ENCODE measurements at places on chromosomes 3 and 15. TPM values are rescaled to one million over a fixed set of nuclear protein-coding genes. Genes with fewer than 3 reads are reported as not detected.

DNA sequence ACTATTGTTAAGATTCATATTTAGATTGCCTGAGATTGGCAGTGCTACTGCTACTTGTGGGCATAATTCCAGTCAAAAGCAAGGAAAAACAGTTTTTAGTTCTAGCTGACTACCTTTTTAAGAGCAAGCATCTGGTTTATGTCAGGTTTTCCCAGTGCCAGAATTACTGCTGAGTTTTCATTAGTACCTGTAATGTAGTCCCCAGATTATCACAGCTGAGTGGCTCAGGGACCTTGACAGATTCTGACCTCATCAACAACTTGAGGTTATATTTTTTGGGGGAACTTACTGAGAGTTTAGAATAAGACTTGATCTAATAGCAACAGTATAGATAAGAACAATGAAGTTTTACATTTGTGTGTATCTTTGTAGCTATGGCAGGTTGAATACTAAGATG lies 31.0 kb downstream of the NXPE3 start:
- no peak for DNase-seq

GRCh38 chr3:102979191-102979590 lies 544.4 kb downstream of the ZPLD1 start:
- no peak for DNase-seq

Gene LRRC15
- total RNA-seq, result 0.38 TPM

DNA sequence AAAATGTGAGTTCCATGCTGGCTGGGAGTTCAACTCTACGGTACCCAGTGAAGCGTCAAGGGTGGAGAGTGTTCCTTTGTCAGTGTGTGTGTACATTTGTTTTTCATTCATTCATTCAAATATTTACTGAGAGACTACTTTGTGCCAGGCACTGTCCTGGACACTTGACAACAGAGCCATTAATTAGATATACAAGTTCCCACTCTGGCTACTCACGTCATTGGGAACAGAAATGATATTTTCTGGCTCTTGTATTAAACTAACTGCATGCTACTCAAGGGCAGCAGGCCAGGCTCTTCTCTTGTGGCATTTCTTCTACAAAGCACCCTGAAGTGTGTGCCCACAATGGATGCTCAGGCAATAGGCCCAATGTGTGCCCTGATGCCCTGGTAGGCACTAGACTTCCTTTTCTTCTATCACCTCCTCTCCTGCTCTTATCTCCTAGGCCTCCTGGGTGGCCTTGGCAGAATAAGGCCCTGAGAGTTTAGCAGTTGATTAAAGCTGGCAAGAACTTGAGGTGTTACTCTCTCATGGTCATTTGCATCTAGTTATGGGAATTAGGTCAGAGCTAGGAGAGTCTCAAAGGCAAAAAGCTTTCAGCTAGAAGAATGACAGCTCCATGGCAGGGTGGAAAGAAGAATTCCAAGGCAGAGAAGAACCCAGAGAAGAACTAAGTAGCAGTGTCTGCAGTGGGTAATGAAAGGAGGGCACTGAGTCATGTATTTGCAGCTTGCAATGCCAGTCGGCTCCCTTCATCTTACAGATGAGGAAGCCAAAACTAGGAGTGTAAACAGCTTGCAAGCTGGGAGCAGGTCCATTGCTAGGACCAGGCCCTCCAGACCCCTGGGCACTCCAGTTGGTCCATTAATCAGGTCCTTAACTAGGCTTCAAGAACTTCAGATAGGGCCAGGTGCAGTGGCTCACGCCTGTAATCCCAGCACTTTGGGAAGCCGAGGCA lies 14.0 kb upstream of the SMAD3 start:
- DNase-seq, result peak; percentile 10

- DNase-seq, result no peak
These were observed 202.9 kb upstream of the CTNNB1 start for GRCh38 chr3:40996382-40996781.

DNA sequence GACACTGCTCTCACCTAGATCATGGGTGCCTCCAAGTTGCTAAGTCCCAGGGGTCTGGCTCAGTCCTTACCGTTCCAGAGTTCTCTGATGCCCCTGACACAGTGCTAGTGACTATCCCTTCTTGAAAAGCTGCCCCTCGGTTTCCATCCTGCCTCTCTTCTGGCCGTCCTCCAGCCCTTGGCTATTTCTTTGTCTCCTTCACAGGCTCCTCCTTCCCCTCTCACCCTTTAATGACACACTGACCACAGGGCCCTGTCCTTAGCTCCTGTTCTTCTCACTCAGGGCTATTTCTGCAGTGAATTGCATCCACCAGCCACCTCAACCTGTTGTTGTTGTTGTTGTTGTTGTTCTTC lies 31.1 kb downstream of the SLC28A1 start:
- DNase-seq, result no peak

DNA sequence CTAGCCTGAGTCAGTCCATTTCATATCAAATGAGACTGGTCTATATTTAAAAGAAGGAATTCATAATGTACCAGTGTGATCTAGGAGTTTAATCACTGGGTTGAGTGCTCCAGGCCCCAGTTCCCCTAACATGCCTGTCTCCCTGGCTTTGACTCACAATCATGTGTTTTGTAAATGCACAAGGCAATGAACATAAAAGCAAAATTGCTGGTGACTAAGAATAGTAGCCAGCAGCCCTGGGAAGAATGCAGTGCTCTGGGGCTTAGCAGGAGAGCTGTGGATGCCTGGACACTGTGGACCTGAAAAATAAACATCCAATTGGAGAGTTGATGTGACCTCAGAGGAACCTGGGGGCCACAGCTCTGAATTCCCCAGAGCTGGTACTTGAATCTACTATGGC lies 50.3 kb downstream of the SYNPR start:
- DNase-seq, result no peak

DNA sequence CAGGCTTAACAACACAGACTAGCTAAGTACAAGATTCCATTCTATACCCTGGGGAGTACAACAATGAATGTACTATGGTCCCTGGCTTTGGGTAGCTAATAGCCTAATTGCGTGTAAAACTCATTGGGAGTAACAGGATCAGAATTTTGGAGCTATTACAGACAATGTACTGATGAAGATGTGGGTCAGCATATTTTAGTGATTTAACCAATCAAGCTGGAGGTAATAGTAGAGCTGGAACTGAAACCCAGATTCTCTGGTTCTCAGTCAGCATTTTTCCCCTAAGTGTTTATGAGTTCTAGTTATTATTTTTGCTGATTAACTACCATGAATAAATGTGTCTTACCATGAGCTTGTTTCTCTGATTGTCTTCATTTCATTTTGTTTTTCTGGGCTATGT lies 578.7 kb downstream of the NLGN1 start:
- DNase-seq, result no peak

GRCh38 chr15:101255051-101255395 lies 3.2 kb upstream of the CHSY1 start:
- DNase-seq, result no peak

- DNase-seq, result peak; percentile 87
These were observed 9.0 kb downstream of the UBXN7 start for GRCh38 chr3:196423044-196423781.

GRCh38 chr3:49327485-49327884 lies 12.4 kb downstream of the USP4 start:
- DNase-seq, result no peak

DNA sequence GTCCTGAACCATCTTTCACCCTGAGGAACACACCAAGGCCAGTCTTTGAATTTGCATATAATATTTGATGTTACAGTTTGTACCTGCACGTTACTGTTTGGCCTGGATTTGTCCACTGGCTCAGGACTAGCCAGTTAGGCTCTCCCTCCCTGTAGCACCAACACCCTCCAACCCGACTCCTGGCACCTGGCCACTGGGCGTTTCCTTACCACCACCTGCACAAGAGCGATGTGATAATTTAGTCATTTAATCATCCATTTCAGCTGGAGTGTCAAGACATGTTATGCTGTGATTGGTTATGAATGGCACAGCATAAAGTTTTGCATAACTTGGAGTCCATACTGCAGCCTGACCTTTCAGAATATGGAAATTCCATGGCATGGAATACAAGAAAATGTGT lies 242.4 kb downstream of the KCNMB2 start:
- no peak for DNase-seq

DNA sequence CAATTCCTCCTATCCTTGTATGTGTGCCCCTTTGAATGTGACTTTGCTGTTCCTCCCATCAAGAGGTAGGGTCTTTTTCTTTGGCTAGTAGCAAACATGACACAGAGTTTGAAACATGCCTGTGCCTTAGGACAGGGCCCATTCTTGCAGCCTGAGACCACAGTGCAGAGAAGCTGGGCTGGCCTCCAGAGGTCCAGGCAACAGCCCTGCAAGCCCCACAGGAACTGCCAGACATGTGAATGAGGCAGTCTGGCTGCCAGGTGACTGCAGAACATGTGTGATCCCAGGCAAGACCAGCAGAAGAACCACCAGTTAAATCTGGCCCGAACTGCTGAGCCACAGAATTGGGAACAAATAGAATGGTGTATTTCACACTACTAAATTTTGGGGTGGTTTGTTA lies 1.2 kb upstream of the HGD start:
- no peak for DNase-seq

Gene AHSG
- total RNA-seq, result not detected

DNA sequence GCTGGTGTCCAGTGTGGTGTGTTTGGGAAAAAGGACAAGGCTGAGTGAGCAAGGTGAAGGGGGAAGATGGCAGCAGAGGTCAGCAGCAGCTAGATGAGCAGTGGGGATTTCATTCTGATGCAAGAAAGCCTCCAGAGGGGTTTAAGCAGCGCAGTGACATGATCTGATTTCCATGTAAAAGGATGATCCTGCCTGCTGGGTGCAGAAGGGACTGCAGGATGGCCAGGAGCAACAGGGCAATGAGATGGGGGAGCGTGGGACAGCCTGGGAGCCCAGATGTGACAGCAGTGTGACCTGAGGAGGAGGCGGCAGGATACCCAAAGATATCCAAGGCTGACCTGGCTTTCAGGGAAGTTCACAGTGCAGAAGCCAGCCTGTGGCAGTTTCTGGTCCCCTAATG lies 6.1 kb downstream of the WNT7A start:
- DNase-seq, result no peak

GRCh38 chr3:146968204-146968651 lies 363.1 kb upstream of the PLSCR5 start:
- DNase-seq, result no peak

Gene SLC12A1
- not detected for total RNA-seq

- DNase-seq, result peak; percentile 84
These were observed 297.3 kb upstream of the PROK2 start for GRCh38 chr3:72082186-72082715.

GRCh38 chr15:80906159-80906766 lies 83.4 kb downstream of the MESD start:
- DNase-seq, result no peak

Gene GOLGA8T
- 1.6 TPM for total RNA-seq

DNA sequence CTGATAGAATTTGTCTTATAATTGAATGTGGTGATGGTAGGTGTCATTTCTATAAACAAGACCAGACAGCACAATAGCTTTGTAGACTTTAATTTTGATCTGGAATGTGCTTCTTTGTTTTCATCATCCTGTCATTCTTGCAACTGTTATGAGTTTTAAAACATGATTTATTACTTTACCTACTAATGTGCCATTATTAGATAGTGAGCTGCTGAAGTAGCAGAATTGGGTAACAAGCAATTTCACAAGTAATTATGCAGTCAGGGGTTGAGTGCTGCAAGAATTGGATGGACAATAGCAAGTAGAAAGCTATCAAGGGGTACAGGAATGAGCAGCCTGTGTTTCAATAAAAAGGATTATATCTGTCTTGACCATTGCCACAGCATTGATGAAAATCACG lies 975.6 kb downstream of the ROBO1 start:
- no peak for DNase-seq
